ENCODE measurements at places on chromosomes 4 and X.

- DNase-seq, result no peak
Observed at GRCh38 chr4:170386511-170386910, 296.8 kb upstream of the AADAT start.

- DNase-seq, result no peak
Observed at GRCh38 chrX:11329021-11329420, 35.8 kb downstream of the AMELX start.

- DNase-seq, result no peak
Observed at GRCh38 chrX:153514259-153514658, 3.2 kb upstream of the ATP2B3 start.

DNA sequence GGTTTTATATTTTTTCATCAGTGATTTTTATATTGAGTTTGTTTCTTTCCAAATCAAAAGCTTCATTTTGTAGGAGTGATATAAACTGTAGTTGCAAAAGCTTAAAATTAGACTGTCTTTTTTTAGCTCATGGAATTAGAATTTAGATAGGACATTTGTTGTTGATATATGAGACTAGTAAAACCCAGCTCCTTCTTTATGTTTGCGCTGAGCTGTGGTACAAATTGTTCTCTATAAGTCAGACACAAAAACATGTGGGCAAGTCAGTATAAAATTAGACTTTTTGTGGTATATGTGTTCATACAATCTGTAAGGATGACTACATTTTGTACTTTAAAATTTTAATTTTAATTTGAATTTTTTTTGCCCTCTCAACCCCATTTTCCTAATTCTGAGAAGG lies 18.3 kb downstream of the FHIP1A start:
- DNase-seq, result no peak

GRCh38 chrX:7889680-7890079 lies 37.5 kb downstream of the PNPLA4 start:
- DNase-seq, result no peak

GRCh38 chr4:118155516-118155915 lies 121.2 kb downstream of the NDST3 start:
- no peak for DNase-seq

DNA sequence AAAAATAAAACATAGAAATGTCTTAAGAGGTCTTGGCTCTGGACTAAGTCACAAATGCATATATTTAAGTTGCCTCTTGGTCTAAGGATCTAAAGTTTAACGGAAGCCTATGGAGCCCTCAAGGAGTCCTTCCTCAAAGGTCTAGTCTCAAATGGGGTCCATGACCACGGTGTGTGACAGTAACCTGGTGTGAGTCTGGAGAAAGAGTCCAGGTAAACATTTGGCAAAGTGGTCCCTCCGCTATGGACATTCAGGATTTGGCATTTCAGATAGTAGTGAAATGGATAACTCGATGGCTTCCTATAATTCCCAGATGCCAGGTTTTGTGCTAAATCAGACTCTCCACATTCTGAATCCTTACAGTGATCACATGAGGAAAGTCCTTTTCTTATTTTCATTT lies 44.2 kb downstream of the RHOH start:
- DNase-seq, result peak; percentile 53

DNA sequence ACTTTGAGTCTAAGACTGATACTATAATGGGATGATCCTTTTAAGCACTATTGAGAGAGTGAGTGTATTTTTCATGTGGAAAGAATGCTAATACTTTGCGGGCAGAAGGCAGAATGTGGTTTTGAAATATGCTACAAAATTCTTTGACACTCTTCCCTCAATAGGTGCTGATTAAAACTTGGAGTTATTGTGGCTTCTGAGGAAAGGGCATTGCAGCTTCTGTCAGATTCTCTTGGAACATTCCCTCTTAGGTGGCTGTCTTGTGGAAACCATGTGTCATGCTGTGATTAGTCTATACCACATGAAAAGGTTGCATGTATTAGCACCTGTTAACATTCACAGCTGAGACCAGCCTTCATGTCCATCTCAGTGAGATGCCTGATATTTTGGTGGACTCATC lies 547.0 kb downstream of the STIM2 start:
- no peak for DNase-seq

- no peak for DNase-seq
Observed at GRCh38 chrX:7346021-7346420, 198.1 kb upstream of the PUDP start.

DNA sequence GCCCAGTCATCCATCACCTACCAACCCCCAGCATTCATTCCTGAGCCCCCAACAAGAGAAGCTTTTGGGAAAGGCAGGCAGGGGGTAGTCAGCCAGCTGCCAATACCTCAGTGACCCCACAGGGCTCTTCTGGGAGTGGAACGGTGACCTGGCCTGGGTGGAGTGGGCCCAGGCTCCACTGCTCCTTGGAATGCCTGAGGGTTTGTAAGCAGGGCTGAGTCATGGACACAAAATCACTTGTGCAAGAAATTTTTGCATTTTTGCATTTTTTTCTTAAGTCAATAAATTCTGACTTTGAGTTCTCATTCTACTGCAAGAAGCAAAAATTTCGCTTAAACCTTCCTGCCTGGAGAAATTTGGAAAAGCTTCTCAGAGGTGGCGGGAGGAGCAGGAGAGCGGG lies 18.5 kb downstream of the SORCS2 start:
- no peak for DNase-seq

- no peak for DNase-seq
Observed at GRCh38 chrX:7444967-7445366, 297.0 kb upstream of the PUDP start.

- no peak for DNase-seq
Observed at GRCh38 chr4:142169216-142169615, 532.8 kb downstream of the IL15 start.

DNA sequence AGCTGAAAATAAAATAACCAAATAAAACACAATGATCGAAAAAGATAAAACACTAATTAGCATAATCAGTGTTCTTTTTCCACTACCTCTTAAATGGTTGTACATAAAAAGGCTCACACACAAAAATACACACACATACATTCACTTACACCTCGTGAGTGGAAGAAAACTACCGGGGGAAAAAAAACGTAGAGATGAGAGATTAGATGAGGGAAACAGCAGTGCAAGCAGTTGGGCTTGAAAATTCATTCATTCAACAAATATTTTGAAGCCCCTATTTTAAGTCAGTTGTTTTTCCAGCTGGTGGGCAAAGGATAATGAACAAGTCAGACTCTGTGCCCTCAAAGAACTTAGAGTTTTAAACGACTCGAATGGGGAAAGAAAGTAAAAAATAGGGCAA lies 1.0 kb downstream of the TBCK start:
- no peak for DNase-seq

DNA sequence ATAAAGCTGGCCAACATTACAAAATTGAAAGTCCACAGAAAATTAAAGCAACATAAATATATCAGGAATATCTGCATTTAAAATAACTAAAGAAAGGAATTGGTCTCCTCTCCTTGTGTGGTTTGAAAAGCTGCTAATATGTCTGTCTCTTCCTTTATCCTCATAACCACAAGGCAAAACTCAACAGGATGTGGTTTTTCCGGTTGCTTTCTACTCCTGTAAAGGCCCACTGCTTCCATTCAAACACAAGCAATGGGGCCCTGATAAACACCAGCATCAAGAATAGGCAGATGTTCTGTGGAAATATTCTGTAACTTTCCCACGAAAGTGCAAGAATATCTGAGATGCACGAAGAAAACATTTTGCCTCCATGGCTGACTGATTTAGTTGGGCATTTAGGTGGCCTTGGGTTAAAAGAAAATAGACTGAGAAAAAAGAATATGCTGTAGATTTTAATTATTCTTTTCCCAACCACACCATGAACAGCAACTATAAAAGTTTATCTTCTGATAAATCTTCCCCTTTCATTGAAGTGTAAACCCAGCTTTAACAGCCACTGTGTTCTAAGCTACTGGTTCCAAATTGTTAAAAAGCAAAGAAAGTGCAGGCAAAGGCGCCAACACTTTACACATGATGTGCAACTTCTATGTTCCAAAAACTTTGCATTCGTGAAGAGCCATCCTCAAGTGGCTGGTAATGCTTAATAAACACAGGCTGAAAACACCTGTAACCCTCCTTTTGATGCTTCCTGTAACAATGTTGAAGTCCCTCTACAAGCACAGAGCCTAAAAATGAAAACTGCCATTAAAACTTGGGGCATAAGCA lies 50.5 kb upstream of the NDST3 start:
- DNase-seq, result no peak

GRCh38 chr4:81783558-81783957 lies 311.9 kb upstream of the RASGEF1B start:
- DNase-seq, result no peak

DNA sequence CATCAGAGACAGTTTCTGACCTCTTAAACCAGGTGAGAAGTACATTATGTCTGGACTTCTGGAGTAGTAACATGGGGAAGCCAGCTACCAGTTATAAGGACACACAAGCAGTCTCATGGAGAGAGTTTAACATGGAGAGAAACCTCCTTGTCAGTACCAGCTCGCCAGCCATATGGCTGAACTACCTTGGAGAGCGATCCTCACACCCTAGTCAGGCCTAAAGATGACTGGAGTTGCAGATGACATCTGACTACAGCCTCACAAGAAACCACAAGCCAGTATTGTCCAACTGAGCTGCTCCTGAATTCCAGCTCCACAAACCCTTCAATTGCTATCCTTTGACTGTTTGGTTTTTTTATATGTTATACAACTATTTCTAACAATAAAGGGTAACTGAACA lies 49.8 kb downstream of the PDHA2 start:
- DNase-seq, result no peak

DNA sequence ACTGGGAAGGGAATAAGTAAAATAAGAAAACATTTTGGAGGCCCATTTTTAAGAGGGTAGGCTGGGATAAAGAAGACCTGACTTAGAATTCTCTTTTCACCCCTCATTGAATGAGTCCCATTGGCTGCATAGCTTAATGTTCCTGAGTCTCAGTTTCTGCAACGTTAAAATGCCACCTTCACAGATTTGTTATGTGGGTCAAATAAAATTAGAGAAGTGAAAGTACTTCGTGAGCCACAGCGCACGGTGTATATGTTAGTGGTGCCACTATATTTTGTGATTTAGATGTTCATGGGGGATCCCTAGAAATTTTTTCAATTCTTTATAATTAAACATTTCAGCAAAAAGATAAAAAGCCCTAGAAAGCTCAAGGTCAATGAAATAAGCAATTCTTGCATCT lies 109.2 kb upstream of the HS3ST1 start:
- DNase-seq, result no peak

DNA sequence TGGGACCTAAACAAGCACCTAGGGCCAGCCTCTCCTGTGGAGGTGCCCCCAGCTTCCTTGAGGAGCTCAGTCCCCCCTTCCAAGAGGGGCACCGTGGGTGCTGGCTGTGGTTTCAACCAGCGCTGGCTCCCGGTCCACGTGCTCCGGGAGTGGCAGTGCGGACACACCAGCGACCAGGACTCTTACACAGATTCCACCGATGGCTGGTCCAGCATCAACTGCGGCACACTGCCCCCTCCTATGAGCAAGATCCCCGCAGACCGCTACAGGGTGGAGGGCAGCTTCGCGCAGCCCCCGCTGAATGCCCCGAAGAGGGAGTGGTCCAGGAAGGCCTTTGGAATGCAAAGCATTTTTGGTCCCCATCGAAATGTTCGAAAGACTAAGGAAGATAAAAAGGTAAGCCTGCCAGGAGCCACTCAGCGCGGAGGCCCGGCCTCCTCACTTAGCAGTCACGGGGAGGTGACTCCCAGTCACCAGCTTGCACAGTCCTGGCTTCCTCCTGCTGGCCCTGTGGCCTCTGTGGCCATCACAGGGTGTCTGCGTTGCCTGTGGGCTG lies 24.9 kb downstream of the RGS12 start:
- DNase-seq, result peak; percentile 47

DNA sequence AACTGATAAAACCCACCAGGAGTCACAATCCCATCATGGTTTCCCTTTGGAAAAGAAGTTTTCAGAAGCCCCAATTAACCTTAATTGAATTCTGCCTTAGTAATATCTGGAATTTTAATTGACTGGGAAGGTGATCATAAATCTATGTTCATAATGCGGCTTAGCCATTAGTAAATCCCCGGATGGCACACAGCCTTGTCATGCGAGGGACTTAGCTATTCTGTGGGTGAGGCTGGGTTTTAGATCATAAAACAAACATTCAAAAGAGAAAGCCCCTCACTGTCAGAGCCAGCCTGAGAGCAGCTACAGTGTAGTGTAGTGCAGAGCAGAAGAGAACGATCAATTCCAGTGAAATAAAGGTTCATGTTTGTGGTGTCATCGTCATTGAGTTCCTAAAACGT lies 124.0 kb upstream of the NOCT start:
- DNase-seq, result no peak

DNA sequence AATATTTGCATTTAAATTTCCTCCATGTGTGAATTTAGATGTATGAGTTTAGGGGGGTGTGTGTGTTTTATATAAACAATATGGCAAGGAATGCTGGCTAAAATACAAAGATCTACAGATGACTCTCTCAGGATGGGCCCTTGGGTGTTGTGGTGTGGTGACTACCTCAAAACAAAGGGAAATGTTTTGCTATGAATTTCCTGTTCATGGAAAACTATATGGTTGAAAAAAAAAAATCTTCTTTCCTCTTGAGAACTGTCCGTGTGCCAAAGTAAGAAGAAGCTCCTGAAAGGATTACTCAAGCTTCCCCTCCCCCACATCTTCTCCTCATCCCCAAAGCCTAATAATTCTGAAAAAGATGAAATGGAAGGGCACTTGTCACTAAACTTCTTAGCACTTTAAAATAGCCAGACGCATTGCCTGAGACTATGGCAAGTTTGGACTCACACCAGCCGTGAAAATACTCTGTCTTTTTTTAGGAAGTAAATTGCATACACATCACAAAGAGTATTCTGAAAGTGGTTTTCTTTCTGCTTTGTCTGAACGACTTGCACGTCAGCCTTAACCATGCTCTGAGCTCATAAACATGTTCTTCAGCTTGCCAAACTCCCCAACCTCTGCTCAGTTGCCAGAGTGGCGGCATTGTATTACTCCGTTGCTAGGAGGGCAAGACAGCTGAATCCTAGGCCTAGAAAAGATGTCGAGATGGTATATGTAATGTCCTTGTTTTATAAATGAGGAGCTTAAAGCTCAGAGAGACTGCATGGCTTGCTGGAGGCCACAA lies 250.4 kb upstream of the JADE1 start:
- DNase-seq, result no peak

- no peak for DNase-seq
Observed at GRCh38 chrX:70176938-70177533, at the start of gene DGAT2L6. DGAT2L6 (plus strand) TSS chrX:70177483; CDS start chrX:70177583, 100 bp downstream.
